ENCODE measurements at places on chromosomes 11 and 22.

GRCh38 chr11:12044799-12045198 is 36.4 kb upstream of the DKK3 start:
- no peak for DNase-seq

GRCh38 chr11:8219257-8220021 is 44.2 kb downstream of the LMO1 start:
- DNase-seq: no peak

DNA sequence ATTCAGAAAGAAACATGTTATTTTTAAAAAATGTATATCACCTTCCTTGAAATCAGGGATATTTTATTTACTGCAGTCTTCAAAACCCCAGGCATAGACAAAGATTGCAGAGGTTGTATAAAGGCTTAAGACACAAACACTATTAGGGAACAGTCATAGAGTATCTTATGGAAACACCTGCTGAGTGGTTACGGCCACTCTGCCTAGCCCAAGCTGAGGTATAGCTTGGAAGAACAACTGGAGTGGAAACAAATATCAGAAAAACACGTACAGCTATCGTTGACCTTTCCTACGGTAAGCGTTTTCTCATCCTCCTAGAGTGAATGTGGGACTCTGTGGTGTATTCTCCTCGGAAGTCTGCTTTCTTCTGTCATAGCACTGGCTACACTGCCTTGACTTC is 30.4 kb upstream of the LYVE1 start:
- DNase-seq: no peak

GRCh38 chr11:131683666-131684065 is 313.3 kb downstream of the NTM start:
- no peak for DNase-seq

DNA sequence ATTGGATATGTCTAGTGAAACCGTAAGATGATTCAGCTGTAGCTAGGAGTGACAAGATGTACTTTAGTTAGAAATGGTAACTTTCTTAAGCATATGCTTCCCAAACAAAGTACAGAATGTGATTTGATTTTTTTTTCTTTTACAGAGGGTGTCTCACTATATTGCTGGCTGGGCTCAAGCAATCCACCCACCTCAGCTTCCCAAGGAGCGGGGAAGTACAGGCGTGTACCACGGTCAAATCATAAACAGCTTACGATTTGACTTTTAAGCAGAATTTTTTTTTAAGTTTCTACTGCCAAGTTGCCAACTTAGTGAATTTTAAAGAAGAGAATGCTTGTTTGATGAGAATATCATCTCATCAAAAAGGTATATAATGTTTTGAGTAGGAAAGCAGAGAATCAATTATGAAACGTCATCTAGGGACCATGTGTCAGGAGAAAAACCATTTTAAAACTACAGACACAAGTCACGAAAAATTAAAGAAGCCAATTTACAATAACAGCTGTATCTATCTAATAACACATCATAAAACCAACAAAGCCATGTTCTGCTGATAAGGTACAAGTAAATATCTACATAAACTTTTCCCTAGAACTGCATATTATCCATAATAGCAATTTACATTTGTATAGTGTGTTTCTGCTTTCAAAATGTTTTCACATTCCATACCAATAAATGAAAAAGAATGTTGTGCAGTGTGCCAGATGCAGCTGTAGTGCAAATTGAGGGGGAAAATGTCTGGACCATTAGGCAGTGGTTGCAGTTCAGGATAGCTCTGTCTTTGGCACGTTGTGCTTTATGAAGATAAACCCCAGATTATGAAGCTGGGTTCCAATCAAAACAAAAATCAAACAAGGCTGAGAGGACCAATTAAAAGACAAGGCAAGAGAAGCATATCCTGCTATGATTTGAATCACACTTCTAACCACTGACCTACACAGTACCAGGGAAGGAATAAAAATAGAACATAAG is 33.7 kb upstream of the USP47 start:
- DNase-seq: no peak

DNA sequence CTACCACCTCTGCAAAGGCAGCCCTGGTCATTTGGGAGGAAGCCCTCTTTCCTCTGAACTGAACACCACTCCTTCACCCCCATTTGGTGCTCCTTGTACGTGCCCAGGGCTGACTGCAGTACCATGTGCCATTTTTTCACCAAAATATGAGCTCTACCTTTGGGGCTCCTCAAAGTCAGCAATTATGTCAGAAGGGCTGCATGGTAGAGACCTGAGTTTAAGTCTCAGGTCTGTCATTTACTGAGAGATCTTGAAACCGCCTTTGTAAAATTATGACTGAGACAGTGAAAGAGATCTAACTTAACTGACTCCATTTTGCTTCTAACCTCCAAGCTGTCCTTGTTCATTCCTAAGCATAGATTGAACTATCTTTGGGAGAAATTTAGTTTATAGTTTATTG is 58.0 kb downstream of the THAP12 start:
- DNase-seq: no peak

- no peak for DNase-seq
Observed at GRCh38 chr11:11510939-11511338, 110.9 kb downstream of the GALNT18 start.

- DNase-seq: no peak
Observed at GRCh38 chr22:44201665-44202064, 20.9 kb downstream of the PARVG start.

DNA sequence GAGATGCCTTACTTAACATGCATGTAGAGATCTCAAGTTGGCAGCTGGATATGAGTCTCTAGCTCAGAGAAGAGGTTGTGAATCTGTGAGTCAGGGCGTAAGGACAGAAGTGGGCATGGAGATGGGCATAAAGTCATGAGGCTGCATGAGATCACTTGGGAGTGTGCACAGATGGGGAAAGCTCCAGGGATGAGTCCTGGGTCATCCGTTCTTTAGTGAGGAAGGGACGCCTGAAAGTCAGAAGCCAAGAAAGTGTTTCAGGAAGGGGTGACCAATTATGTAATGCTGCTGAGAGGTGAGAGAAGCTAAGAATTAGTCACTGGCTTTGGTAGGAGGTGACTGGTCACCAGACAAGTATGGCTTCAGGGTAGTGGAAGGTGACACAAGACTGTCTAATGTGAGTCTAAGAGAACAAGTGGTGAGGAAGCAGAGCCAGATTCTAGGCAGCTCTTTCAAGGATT is 6.7 kb downstream of the ACP2 start:
- no peak for DNase-seq

GRCh38 chr11:112113539-112114457 is 27.1 kb downstream of the SDHD start:
- DNase-seq: no peak

DNA sequence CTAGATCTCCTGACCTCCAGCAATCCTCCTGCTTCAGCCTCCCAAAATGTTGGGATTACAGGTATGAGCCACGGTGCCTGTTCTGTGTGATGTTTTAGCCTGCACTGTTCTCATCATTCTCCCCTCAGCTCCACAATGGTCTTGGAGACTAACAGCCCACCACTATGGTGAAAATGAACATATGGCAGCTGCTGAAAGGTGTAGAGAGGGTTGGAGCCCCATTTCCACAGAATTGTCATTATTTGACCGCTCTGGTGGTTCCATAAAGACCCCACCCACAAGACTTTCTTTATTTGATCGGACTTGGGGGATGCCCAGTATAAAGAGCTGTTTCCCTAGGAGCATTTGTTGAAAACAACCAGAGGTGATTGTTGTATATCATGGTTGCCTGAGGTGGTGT is 67.9 kb upstream of the SEPTIN5 start:
- no peak for DNase-seq

GRCh38 chr22:36863979-36864378 is 3.2 kb downstream of the NCF4 start:
- no peak for DNase-seq

GRCh38 chr22:19509923-19510322 is 14.3 kb downstream of the CLDN5 start:
- no peak for DNase-seq

GRCh38 chr11:396948-397548 is 3.0 kb downstream of the PKP3 start:
- peak; percentile 69 for DNase-seq

- DNase-seq: peak; percentile 59
Observed at GRCh38 chr11:117020287-117020686, 77.9 kb downstream of the SIK3 start.

- no peak for DNase-seq
Observed at GRCh38 chr11:80194625-80195024, 753.8 kb upstream of the TENM4 start.

DNA sequence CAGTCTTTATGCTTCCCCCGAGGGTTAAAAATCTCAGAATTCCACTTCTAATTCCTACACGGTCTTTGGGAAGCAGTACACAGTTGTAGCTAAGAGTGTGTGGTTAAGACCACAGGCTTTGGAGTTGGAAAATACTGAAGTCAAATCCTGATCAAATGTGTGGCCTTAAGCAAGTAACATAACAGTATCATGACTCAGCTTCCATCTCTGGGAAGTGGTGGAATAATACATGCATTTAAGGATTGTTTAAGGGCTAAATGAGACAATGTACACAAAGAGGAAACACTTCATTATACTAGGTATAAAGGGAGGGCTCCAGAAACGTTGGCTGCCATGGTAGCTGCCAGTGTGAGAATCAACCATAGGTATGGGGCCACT is 71.5 kb downstream of the FAT3 start:
- no peak for DNase-seq

GRCh38 chr11:33133761-33134160 is 27.5 kb downstream of the CSTF3 start:
- DNase-seq: no peak

DNA sequence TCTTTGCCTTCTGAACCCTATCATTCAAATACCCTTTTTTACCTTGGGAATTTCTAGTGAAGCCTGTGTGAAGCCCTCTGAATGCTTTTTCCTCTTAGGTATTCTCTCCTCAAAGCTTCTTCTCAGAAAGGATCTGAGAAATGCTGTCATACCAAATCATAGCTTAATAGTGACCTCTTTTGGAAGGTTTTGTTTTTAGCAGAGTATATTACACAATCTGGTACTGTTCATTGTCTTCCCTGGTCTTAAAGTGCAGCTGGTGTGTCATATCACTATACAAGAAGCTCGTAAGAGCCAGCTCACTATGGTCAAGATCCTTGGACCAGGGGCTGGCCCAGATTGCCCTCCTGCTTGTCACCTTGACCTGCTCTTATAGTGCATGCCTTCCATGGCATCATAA is 204.4 kb upstream of the ANO5 start:
- no peak for DNase-seq

GRCh38 chr11:65410936-65411680 is 11.5 kb upstream of the NEAT1 start:
- DNase-seq: no peak

DNA sequence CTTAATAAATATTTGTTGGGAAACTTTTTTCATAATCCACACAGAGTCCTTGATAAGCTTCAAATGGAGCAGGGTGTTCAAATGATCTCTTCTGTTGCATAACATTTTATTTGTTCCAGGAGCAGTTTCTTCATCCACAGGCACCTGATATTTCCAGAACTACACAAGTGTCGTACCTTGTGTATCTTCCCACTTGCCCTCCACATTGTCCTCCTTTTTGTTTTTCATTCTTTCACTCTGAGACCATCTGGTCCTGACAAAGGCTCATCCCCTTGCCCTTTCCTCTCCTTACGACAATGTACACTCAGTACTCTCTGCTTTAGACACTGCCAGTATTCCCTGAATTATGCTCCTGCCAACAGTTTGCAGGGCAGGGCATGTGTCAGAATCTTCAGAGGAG is 5.2 kb upstream of the AMOTL1 start:
- DNase-seq: no peak

DNA sequence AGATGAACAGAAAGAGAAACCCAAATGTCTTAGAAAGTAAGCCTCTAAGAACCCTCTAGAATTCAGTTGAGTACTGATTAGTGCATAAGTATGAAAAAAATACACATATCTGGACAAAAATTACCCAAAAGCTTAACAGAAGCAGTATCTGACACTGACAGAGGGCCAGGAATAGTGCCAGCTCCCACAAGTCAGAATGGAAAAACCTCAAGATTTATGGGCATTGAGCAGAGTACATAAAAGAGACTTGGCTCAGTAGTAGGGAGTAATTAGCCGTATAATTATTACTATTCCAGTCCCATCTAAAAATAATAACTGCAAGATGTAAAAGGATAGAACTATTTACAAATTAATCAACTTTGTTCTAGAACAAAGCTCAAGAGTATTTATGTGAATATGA is 834.5 kb downstream of the FAM181B start:
- no peak for DNase-seq

GRCh38 chr11:12359761-12360160 is 17.6 kb upstream of the PARVA start:
- DNase-seq: no peak

GRCh38 chr11:73204711-73205121 is 13.4 kb upstream of the P2RY2 start:
- no peak for DNase-seq

GRCh38 chr11:9219572-9219971 is 45.6 kb downstream of the DENND5A start:
- no peak for DNase-seq

GRCh38 chr11:17479284-17480214 is 2.9 kb upstream of the ABCC8 start:
- DNase-seq: no peak

DNA sequence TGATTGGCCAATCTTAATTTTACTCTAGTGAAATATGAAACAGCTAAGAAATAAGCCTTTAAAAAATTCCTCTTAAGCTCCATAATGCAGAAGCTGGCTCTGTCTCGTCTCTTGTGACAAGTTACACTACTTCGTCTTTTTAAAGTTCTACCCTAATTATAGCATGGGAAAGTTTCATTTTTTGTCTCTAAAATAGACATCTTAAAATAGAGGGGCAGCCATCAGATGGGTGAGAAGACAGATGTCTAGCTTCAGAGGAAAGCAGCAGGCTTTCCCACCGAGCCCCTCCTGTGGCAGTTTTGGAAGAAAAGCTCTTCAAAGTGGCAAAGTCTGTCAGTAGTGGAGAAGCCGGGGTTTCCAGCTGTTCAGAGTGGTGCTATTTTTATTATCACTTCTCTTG is 39.5 kb downstream of the XRRA1 start:
- no peak for DNase-seq

GRCh38 chr22:46684706-46685105 is 53.3 kb downstream of the CERK start:
- no peak for DNase-seq

DNA sequence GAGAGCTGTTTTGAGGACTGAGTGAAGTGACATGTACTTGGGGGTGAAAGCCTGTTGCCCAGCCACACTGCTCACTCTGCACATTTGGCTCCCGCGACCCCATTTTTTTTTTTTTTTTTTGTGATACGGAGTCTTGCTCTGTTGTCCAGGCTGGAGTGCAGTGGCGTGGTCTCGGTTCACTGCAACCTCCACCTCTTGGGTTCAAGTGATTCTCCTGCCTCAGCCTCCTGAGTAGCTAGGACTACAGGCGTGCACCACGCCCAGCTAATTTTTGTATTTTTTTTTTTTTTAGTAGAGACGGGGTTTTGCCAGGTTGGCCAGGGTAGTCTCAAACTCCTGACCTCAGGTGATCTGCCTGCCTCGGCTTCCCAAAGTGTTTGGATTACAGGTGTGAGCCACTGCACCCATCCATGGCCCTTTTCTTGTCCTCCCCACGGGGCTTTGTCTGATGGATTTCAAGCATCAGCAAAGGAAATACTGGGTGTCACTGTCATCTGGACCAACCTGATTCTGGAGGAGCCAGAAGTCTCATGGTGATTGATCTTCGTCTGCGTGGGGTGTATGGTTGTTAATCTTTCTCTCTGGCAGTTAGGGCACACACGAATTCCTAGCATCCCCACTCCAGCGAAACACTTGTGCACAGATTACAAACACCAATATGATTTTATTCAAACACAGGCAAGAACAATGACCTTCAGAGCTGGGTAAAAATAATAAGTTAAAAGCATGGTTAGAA is 3.4 kb upstream of the UCP3 start:
- no peak for DNase-seq

GRCh38 chr11:12717851-12718291 is 43.6 kb downstream of the TEAD1 start:
- DNase-seq: peak; percentile 67

GRCh38 chr22:32764330-32765131 is 37.0 kb upstream of the TIMP3 start:
- DNase-seq: no peak

Data from activated naive CD8-positive, alpha-beta T cell treated with anti-CD3 and anti-CD28 coated beads for 36 hours (primary cell).